ENCODE measurements at places on chromosomes 13 and 19.

GRCh38 chr13:44693156-44693764 lies 117.1 kb upstream of the TSC22D1 start:
- DNase-seq, result no peak

- peak; percentile 33 for DNase-seq
Observed at GRCh38 chr13:112069061-112069844, 2.3 kb downstream of the SOX1 start.

- DNase-seq, result no peak
Observed at GRCh38 chr13:33127009-33127551, 110.9 kb downstream of the KL start.

GRCh38 chr13:112567161-112567862 lies 20.6 kb downstream of the TUBGCP3 start:
- DNase-seq, result no peak

GRCh38 chr13:49240017-49240416 lies 7.7 kb upstream of the CDADC1 start:
- no peak for DNase-seq

- peak; percentile 39 for DNase-seq
Observed at GRCh38 chr19:7926727-7927604, 1.0 kb upstream of the CTXN1 start.

DNA sequence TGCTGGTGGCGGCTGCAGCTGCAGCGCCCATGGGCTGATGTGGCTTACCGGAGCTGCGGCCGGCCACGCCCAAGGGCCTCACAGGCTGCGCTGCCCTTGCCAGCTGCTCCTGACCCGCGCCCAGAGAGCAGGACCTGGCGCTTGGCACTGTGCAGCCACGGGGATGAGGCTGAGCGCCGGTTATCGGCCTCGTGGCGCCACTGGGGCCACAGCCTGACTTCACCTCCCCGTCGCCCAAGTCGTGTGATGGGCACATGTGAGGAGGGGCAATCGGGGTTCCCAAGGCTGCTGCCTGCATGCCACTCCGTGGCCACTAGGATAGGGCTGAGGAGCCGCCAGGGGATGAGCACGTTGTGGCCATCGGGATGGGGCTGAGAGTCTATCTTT lies 77.2 kb upstream of the PABPC3 start:
- DNase-seq, result no peak

- no peak for DNase-seq
Observed at GRCh38 chr13:92830821-92831220, 395.8 kb upstream of the GPC6 start.

- DNase-seq, result peak; percentile 28
Observed at GRCh38 chr13:114104655-114105520, 27.5 kb downstream of the RASA3 start.

DNA sequence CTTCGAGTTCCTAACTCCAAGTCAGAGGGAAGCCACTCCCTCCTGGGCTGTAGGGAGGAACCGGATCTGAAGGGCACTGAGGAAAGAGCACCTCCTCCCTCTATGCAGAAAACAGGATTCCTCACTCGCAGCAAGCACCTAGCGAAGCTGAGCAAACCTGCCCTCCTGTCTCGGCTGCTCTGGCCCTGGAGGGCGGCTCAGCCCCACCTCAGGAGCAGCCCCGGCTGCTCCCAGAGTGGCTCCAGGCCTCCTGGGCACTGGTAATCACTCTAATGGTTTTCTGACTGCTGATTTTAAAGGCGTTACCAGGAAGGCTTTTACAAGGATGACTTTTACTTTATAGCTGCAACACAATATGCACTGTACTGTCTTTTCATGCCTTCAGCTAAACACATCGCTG lies 312.5 kb downstream of the TEX29 start:
- no peak for DNase-seq

- no peak for DNase-seq
Observed at GRCh38 chr13:112061367-112062061, 5.4 kb upstream of the SOX1 start.

DNA sequence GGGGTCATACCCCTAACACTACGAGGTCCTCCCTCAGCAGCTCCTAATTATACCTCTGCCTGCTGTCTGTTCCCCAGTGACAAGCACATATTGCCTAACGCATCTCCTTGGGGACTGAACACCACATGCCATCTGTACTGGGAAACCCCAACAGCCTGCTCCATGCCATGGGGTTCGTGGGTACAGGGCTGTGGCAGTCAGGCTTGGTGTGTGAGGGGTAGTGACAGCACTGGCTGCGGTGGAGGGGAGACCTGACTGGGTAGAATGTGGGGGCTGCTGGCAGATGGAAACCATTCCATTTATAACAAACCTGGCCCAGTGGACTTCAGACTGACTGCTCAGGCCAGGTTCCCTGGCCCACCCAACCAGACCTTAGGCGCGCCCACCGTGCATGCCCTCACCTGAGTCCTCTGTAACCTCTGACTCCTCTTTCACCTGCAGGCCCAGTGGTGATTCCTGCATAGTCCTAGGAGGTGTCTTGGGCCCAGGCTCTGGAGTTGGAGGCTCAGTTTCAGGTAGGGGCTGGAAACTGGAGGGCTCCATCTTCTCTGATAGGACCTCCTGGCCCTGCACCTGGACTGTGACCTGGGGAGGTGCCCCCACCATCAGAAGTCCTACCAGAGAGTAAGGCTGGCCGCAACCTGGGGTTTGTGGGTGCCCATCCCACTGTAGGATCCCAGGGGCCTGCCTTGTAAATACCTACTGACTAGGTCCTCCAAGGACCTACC lies 3.0 kb downstream of the MZF1 start:
- DNase-seq, result no peak

DNA sequence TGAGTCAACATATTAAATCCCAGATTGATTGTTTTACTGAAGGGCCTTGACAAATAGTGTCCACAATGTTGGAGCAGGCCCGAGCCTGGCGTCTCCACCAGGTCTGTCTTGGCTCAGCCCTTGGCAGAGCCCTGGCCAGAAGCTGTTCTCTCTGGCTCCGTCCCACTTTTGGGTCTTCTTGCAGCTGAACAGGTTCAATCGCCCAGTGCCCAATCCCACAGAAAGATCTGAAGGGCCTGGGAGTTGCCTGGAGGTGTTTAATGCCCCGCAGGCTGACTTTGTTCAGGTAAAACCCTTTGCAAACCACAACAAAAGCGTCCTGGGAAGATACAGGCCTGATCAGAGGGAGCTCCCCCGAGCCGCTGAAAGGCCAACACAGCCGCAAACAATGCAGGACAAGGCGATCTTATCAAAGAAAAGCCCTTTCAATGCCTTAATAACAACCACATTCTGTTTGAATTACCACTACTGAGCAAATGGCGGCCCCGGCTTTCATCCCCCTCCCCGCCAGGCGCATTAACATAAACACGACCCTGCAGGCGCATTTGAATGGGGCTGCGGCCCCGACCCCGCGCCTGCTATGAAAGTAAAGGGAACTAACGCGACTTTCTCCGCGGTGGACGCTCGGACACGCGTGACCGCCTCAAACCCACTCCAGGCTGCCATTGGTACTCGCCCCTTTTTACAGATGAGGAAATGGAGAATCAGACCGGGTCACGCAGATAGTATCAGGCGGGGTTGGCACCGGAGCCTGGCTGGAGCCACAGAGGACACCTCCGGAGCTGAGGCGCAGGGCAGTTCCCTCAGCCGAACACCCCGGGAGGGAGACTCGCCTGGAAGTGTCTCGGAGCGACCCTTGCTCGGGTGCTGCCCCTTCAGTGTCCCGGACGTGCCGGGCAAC lies 3.1 kb downstream of the CDX2 start:
- DNase-seq, result no peak

DNA sequence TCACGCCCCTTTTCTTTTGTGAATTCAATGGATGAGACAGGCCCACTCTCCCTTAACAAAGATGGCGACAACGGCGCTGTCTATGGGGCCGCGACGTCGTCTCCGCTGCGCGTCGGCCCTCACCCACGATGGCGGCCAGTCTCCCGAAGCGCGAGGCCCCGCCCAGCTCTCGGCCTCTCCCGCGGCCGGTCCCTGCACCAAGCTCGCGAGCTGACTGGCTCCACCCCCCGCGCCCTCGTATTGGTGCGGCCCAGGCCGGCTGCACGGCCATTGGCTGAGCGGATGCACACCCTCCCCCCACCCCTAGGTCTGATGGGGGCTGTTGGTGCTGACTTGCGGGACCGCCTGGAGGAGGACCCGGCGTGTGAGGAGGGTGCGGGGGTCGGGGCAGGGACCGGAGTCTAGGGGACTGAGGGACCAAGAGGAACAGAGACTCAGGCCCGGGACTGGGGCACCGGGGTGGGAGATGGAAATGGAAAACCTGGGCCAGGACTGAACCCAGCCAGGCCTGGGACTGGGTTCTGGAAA lies 4.8 kb downstream of the SPHK2 start:
- DNase-seq, result peak; percentile 98

DNA sequence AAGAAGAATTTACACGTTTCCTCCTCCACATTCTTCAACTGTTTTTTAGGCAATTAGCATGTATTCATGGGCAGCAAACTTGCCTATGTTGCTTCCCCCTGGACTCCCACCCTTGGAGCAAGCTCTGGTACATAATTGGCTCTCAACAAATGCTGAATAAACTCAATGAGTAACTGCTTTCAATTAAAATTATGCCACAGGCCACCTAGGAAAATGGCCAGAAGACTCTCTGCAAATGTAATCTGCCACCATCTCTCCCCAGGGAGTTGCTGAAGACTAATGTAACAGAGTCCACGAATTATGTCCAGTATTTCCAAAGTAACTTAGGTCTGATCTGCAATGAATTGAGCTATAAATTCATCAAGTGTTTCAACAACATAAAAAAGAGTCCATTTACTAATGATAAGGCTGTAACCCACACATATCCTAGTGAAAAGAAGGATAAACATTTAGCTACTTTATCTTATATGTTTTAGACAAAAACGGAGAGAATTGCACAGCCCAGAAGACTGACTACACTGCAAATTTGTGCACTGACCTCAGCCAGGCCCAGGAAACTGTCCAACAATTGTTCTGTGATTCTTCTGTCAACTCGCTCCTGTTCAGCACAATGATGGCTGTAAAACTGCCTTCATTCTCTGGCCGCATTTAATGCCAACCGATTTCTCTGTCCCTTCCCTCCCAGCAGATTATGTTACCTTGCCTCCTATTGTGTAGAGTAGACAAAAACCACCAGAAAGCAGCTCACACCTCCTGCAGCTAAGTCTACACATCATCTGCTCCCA lies 808.6 kb upstream of the ARGLU1 start:
- DNase-seq, result no peak

DNA sequence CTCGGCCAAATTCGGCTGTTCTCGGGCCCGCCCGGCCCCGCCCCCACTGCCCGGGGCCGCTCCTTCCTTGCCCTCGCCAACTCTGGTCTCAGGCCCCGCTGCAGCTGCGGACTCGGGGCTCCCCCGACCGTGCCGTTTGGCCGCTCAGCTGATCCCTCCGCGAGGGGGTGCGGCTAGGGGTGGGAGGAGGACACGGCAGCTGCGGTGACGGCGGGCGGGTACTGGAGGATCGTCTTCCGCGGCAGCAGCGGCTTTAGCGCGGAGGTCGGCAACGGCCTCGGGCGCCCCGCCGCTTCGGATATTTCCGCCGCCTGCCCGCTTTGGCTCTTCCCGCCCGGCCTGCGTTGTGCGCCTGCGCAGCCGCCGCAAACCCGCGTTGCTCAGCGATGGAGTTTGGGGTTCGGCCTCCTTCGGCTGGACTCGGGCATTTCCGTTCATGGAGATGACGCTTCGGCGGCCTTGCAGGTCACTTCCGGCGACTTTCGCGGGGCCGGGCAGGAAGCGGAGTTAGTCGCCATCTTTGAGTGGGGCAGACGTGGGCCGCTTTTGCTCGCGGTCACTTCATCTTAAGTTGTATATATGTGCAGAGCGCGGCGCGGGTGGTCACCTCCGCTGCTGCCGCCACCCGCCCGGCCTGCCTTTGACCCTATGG lies 338 bp upstream of the UBE2M start:
- peak; percentile 100 for DNase-seq

DNA sequence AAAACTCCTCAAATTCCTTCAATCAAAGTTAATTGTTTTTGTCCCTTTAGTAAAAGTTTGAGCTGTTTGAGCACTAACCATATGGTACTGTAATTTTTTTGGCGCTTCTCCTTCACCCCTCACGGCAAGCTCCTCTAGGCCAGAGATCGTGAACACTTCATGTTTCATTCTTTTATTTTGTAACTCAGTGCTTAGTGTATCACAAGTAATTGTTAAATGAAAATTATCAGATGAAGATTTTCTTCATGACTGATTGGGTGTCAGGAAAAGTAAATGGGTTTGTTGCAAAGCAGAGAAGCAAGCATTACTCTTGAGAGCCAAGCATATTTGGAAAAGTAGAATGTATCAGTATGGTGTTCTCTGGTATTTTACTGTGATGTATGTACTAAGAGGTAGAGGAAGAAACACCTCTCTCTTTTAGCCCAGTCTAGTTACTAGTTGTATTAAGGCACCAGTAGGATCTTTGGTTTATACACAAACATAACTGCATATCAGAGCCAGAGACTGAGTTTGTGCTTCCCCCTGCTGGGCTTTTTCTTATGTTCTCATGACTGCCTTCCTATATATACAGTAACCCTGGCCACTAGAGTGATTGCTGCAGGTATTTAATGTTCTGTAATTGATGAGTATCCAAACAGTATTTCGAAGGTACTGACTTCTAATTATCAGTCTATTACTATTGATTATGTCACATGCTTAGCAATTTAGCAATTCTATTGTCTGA lies 202.3 kb upstream of the KLHL1 start:
- DNase-seq, result no peak

DNA sequence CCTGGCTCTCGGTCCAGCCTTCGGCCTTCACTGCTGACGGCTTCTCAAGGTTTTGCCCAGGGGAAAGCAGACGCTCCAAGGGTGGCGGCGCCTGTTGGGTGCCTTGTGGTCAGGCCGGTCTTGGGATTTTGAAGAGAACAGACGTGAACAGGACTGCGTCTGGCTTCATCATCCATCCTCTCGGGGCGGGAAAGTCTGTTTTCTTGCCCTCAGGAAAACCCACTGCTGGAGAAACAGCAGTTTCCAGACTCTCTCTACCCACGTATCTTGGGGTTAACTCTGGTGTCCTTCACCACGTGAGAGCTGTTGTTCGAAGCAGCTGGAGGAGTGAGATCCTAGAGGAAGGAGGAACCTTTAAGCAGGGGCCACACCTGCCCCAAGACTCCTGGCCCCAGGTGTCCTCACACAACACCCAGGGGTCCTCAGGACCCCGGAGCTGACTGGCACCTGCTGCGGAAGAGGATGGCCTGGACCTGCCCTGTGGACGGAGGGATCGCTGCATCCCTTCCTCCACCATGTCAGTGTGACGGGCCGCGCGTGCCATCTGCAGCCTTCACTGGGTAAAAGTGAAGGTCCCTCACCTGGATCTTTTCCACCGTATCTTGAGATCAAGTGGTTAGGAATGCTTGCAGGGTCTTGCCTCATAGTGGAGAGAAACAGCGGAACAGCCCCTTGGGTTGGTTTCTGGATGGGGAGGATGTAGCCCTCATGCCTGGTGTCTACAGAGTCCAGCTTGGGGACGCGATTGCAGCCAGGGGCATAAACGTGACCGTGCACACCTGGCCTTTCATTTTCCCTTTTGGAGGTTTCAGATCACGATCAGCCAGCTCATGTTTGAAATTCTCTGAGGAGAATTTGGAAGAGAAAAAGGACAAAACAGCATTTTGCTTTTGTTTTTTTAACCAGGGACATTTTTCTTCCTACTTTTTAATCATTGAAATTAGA lies 69.5 kb upstream of the MCF2L start:
- no peak for DNase-seq
